Breast epithelium (tissue), 4 donors: ENCODE measurements at places on chromosomes 1 and 21. TPM values are rescaled to one million over a fixed set of nuclear protein-coding genes. Genes with fewer than 3 reads are reported as not detected.
A peak's percentile ranks its signal among the peaks of the same experiment; 100 is the strongest.

- no peak for DNase-seq
These were observed 50.3 kb upstream of the MAP10 start for GRCh38 chr1:232754930-232755329.

The TENT5C gene
- total RNA-seq, result 10.2 TPM

The SLAMF6 gene
- total RNA-seq, result 2.6 TPM

DNA sequence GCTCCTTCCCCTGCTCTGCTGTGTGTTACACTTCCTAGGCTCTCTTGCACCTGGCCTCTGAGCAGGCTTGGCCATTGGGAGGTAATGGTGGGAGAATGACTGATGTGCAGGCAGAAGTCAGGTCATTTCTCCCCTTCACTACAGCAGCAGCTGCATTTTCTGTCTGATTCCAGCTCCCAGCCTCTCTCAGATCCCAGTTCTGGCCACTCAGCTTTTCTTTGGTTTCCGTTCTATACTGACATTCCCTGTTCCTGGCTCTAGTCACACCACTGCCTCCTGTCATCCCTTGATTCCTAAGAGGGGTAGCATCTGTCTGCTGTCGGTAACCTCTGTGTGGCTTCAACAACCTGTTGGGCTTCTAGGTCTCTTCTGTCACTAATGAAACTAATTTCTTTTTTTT lies 127.7 kb upstream of the HOOK1 start:
- no peak for DNase-seq

GRCh38 chr1:107533436-107533835 lies 392.6 kb downstream of the NTNG1 start:
- no peak for DNase-seq

- no peak for DNase-seq
These were observed 65.5 kb downstream of the ACOT7 start for GRCh38 chr1:6328091-6328490.

DNA sequence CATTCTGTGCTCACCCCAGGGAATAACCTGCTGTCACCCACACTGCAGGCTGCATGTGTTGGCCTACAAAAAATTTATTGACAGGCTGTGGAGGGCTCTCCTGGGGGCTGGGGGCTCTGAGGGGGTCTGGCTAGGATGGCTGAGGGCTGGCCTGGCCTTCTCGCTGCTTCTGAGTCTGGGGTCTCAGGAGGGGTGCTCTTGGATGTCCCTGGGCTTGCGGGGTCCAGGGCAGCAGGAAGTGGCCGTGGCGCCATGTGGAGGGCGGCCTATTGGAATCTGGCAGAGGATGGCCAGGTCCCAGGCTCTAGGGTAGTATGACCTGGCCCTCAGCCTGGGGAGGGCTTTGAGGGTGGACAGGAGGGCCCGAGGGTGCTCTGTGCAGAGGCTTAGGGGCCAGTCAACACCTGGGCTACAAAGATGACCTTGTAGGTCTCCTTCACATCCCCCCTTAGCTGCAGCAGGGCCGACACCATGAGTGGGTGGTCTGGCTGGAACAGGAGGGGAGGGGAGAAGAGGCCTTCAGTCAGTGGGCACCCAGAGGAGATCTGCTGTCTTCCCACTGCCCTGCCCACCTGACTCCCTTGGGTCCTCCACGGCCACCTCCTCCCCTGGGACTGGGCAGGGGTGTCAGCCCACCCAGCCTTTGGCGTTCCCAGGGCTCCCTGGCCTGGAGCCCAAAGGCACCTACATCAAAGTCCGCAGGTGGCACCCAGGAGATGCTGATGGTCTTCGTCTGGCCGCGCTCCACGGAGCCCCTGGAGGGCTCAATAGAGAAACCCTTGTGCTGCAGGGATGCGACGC lies 3.0 kb upstream of the TMEM52 start:
- DNase-seq, result no peak

GRCh38 chr1:218322762-218323161 lies 22.4 kb upstream of the TGFB2 start:
- no peak for DNase-seq

DNA sequence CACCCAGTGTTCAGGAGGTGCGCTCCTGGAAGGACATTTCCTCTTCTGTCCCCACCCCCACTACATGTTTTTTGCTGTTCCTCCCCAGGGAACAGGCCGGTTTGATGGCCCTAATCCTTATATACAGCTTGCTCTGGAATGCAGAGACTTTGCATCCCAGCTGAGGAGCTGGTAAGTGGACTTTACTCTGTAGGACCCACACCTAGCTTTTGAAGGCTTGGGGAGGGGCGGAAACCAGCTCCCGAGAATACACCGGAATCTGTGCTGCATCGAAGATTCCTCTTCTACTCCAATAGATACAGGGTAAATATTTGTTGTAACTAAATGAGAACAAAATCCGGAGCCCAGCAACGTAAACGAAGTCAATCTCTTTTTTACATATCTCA lies 1.2 kb upstream of the CGN start:
- no peak for DNase-seq

DNA sequence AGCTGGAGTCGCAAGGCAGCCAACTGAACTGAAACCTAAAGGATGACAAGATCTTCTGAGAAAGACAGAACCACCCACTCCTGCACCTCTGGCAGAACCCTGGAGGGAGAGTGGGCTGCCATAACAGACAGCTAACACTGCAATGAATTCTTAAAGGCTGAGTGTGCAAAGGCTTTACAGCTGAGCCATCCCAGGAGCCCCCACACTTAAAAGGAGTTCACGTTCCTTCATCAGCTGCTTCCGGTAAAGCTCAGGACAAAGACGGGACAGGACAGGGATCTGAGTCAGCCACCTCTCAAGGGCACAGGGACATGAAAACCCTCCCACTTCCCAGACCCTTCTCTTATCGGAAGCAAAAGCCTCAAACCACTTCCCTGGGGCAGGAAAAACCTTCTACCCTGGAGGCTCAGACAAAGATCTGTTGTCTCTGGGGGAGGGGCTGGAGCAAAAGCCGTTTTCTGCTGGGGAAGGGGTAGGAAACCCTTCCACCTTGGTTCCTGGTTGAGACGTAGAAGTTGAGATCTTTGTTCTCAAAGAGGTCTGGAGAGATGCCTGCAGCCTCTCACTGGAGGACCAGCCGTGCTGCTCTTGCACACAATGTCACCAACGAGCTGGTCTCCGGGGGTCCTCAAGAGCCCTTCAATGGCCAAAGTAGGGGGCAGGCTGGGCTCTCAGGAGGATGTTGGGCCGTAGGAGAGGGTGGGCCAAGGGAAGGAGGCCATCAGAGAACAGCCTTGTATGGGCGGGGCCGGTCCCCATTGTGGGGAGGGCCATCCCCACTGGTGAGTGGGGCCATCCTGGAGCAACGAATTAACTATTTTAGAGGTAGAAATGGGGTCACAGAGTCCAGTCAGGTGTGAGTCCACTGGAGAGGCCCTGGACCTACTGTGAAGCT lies 452.4 kb downstream of the PTPRU start:
- DNase-seq, result no peak

DNA sequence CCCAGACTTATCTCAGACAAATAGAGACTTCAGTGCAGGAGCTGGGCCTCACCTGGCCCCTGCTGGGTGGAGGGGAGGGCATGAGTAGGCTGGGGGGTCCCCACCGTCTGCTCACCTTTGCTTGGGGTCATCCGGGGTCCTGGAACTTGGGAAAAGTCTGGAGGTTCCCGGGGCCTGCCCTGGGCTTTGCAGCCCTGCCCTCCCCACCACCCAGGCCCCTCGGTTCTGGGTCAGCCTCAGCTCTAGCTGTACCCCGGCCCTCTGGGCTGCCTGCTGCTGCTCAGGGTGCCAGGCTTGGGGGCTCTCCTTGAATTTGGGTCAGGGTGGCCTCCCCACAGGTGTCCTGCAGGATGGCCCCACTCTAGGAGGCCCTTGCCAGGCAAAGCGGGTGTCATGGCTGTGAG lies 2.4 kb upstream of the TMEM52 start:
- DNase-seq, result no peak

The CYP4A11 gene
- 4.6 TPM for total RNA-seq

DNA sequence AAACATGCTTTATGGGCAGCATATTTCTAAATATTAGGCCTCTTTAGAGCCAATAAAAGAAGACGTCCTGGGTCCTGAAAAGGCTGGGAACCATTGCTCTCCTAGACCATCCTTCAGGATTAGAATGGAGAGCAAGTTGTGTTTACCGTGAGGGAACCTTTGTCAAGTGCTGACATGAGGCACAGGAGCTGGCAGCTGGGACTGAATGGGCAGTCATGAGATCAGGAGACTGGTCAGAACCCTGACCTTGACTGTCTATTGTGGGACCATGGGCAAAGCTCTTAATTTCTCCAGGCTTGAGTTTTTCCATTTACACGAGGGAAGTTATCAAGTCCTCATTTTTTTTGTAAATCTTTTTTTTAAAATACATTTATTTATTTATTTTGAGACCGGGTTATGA lies 5.2 kb downstream of the PFKFB2 start:
- no peak for DNase-seq

The GFI1 gene
- 0.80 TPM for total RNA-seq

DNA sequence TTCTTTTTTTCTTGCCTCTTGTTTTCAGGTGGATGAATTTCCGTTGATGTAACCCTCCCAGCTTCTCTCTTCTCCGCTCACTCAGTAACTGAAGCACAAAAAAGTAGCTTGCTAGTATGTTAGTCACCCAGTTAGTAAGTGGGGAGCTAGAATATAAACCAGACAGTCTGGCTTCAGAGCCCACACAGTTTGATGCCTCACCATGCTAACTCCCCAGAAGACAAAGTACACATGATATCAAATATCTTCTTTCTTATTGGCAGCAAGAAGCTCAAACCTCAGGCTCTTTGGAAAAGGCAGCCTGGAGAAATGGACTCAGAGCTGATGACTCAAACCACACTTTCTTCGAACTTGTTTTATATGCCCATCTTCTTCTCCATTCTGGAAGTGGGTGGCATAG lies 187.5 kb upstream of the PLXNA2 start:
- DNase-seq, result no peak

The DDI2 gene
- total RNA-seq, result 69.2 TPM

The AKR7A3 gene
- 1.4 TPM for total RNA-seq

GRCh38 chr1:7432102-7432899 lies 338.8 kb upstream of the VAMP3 start:
- DNase-seq, result no peak

- DNase-seq, result no peak
These were observed 92.8 kb downstream of the ETS2 start for GRCh38 chr21:38898422-38899096.

GRCh38 chr1:1000357-1001056 lies 610 bp upstream of the HES4 start:
- peak; percentile 85 for DNase-seq

DNA sequence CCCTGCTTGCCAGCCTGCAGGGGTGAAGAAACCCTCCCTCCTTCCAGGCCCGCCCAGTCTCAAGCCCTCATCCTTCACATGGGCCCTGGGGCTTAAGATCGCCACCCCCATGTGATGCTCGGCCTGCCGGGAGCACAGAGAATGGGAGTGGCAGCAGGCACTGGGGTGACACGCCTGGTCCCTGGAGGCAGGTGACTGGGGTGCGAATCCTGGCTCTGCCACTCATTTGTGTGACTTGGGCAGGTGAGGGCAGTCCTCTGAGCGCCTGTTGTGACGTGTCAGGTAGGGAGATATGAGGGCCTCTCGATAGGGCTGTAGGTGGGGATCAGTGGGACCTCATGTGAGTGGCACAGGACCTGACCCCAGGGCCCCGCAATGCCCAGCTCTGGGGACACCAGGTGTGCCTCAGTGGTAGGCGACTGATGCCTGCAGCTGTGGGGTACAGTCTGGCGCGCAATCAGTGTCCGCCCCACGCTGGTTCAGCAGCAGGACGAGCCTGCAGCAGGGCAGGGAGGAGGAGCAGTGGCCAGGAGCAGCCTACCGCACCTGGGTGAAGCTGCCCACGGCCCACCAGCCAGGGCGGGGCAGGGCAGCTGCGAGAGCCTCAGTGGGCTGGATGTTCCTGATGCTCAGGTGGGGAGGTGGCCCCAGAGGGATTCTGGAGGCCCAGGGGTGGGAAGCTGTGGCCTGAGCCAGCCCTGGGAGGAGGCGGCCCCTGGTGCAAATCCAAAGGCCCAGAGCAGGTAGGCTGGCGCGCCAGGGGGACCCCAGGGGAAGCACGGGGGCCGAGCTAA lies 6.2 kb downstream of the SH2D5 start:
- peak; percentile 34 for DNase-seq
